HS-5 (cell line): ENCODE measurements at places on chromosomes 2 and 18.

DNA sequence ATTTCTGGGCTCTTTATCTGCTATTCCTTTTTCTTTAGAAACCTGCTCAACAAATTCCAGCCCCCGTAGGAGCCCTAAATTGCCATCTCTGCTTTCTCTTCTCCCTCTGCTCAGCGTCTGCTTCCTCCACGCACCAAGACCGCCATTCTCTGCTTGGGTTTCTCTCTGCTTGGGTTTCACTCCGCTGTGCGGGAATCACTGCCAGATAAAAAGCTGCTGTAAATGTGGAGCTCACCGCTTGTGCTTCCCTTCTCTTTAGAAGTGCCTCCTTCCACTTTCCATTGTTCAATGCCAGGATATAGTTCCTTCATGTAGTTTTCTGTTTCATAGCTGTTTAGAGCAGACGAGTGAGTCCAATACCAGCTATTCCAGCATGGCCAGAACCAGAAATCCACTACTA, 45.9 kb downstream of the TMEM237 start:
- DNase-seq = no peak

GRCh38 chr2:96916156-96916630, 46.3 kb upstream of the SEMA4C start:
- DNase-seq = no peak

- DNase-seq = no peak
These were observed 84.5 kb downstream of the PDK1 start for GRCh38 chr2:172640389-172640788.

- DNase-seq = no peak
These were observed 7.6 kb upstream of the GAREM1 start for GRCh38 chr18:32478317-32478716.

- DNase-seq = no peak
These were observed 50.3 kb upstream of the ST3GAL5 start for GRCh38 chr2:85939131-85939530.

- no peak for DNase-seq
These were observed 510.4 kb downstream of the LRP1B start for GRCh38 chr2:141620372-141620771.

GRCh38 chr2:149884871-149885270, 297.3 kb upstream of the MMADHC start:
- DNase-seq = no peak

DNA sequence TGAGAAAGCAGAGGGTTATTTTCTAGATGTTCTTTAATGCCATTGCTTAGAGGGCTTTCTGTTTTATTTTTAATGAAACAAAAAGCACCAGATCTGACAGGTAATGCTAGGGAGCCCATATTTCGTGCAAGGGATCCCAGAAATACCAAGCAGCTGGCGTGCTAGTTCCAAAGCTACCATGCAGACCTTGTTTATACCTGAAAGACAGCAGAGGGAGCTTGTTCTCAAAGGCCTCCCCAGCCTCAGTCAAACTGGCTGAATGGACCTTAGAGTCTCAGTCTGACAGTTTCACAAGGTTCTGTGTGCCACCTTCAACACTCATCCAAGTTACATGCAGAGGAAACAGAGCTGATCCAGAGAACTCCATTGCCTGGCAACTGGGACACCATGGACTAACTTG, 48.6 kb downstream of the GALNT14 start:
- no peak for DNase-seq

GRCh38 chr2:33085646-33086045, 138.9 kb downstream of the LTBP1 start:
- DNase-seq = no peak

DNA sequence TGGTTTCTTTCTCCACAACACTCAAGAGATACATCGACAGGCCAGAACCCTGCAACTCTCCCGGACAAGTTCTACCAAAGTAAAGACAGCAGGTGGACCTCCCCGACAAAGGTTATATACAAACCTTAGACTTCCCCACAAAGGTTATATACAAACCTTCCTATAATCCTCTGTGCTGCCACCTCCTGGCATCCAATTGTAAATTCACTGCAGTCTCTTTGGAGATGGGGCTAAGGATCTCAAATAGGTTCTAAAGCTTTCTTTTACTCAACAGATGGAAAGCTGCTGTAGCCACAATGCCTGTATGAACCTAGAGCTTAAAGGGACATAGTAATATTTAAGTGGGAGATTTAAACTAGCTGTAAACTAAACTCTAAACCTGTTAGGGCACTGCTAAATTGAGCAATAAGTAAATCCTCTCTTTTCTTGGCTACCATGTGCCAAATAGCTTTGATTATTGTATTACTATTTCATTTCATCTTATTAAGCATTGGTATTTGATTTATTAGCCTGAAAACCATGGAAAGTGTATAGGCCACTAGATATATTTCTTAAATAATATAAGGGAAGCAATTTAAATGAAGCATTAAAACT, 9.8 kb upstream of the MREG start:
- DNase-seq = no peak
